Peyer's patch (tissue), 4 donors: ENCODE measurements at places on chromosomes 2 and 18. TPM values are rescaled to one million over a fixed set of nuclear protein-coding genes. Genes with fewer than 3 reads are reported as not detected.

- H3K4me3 ChIP-seq, result peak overlapping the region; percentile 77
- H3K4me1 ChIP-seq, result peaks cover 11% of the 10 kb centered on the region
- peak overlapping the region; percentile 81 for H3K27ac ChIP-seq
- H3K27me3 ChIP-seq, result no peaks in the 10 kb centered on the region
- peak; percentile 22 for DNase-seq
- H3K36me3 ChIP-seq, result no peaks in the 10 kb centered on the region
Measured at GRCh38 chr2:191245869-191246531, 796 bp downstream of the MYO1B start.

Gene LRATD1
- 31.4 TPM for total RNA-seq

GRCh38 chr2:127559454-127559853 is 24.0 kb downstream of the MYO7B start:
- no peaks in the 10 kb centered on the region for H3K36me3 ChIP-seq
- no peaks in the 10 kb centered on the region for H3K4me1 ChIP-seq

DNA sequence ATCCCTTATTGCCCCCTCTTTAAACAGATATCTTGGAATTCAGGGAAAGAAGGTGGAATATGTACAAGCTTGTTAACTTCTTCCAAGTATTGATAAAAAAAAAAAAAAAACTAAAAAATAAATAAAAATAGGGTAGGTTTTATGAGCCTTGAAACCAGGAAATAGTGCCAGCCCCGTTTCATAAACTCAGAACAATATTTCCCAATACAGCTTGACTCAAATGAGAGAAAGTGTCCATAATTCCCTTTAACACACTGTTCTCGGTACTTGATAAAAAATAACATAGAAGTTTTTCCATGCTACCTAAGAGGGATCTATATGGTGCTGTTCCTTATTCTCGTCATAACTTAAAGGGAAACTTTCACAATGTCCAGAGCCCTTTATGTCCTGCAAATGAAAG is 17.9 kb upstream of the C2orf80 start:
- H3K27ac ChIP-seq, result no peak overlapping the region
- H3K36me3 ChIP-seq, result no peaks in the 10 kb centered on the region
- H3K4me3 ChIP-seq, result no peak overlapping the region
- no peaks in the 10 kb centered on the region for H3K27me3 ChIP-seq

DNA sequence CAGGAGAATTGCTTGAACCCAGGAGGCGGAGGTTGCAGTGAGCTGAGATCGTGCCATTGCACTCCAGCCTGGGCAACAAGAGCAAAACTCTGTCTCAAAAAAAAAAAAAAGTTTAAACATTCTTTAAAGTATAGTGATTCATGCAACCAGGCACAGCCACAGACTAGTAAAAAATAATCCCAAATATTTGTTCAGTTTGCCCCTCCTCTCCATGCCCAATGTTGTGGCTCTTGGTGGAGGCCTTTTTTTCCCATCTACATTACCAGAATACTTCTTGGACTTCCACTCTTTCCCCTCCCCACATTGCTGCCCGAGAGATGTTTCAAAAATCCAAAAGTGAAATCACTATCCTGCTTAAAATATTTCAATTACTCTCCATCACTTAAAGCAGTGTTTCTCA is 5.1 kb upstream of the MALT1 start:
- no peaks in the 10 kb centered on the region for H3K4me1 ChIP-seq
- H3K4me3 ChIP-seq, result no peak overlapping the region
- no peak overlapping the region for H3K27ac ChIP-seq
- DNase-seq, result no peak

DNA sequence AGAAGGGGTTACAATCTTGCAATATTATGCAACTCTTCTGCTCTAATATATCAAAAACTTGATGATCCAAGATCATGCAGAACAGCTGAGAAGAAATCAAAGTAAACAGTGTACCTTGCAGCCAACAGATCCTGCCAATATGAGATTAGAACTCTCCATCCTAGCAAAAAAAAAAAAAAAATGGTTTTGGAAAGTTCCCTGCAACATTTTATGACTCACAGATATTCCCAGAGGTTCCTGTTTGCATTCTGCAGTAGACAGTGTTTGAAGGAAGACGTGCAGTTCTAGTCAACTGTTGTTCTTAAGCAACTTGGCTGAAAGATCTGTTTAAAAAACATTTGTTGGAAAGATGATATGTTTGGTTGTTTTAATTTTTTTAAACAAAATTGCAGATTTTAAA is 103.6 kb upstream of the WDR75 start:
- DNase-seq, result no peak
- H3K36me3 ChIP-seq, result no peaks in the 10 kb centered on the region
- H3K27ac ChIP-seq, result no peak overlapping the region
- no peaks in the 10 kb centered on the region for H3K27me3 ChIP-seq
